ENCODE measurements at places on chromosomes 3 and 15.

- no peak for DNase-seq
These were observed 123.7 kb downstream of the FAM43A start for GRCh38 chr3:194809382-194809781.

- no peak for DNase-seq
These were observed 274.5 kb upstream of the PEX5L start for GRCh38 chr3:180311242-180311641.

- no peak for DNase-seq
These were observed 256.4 kb upstream of the ZNF385D start for GRCh38 chr3:22007368-22007767.

DNA sequence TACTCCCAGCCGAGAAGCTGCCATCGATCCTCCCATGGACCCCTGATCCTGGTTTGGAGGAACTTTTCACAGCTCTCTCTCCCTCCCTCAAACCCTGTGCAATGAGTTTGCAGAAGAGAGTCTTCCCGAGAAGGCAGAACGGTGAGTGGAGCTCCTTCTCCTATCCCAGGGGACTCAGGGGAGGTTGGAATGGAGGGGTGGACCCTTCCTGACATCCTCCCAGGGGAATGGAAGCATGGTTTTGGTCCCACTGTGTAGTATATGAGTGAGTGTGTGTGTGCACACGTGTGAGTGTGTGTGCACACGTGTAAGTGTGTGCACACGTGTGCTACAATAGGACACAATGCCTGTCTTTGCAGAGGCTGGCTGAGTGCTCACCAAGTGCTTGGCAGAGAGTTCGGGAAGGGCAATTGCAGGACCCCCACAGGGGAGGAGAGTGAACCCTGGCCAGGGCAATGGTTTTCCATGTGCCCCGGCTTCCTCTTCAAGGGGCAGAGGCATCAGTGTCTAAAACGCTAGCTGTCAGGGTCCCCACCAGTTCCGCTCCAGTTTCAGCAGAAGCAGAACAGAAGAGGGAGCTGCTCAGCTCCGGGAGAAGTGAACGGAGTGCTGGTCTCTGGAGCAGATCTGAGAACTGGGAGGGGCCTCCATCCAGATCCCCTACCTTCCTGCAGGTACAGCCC is 13.8 kb upstream of the IL16 start:
- no peak for DNase-seq

DNA sequence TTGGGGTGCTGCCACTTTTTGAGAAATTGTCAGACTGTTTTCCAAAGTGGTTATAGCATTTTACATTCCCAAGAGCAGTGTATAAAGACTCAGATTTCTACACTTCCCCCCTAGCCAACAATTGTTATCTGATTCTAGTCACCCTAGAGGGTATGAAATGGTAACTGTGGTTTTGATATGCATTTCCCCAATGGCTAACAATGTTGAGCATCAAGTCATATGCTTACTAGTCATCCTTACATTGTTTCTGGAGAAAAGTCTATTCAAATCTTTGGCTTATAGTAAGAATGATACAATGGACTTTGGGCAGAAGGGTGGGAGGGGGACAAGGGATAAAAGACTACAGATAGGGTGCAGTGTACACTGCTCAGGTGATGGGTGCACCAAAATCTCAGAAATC is 73.3 kb downstream of the CSNK1G1 start:
- DNase-seq, result no peak

- DNase-seq, result no peak
These were observed 47.0 kb upstream of the SCAANT1 start for GRCh38 chr3:63959146-63959545.

DNA sequence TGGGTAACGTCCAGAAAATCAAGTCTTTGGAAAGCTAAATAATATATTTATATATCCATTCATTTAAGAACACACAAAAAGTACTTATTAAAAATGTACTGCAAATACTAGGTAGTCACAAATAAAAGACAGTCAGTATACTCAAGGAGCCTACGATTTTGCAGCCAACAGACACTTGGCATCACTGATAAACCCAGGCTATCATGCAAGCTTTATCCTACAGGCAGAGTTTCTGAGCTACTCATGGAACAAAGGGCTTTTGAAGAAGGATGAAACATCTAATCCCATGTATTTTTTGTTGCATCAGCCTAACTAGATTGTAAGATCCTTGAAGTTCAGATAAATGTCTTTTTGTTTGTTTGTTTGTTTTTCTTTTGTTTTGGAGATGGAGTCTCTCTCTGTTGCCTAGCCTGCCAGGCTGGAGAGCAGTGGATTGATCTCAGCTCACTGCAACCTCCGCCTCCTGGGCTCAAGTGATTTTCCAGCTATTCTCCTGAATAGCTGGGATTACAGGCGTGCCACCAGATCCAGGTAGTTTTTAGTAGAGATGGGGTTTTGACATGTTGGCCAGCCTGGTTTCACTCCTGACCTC is 319.4 kb upstream of the MDFIC2 start:
- DNase-seq, result no peak

DNA sequence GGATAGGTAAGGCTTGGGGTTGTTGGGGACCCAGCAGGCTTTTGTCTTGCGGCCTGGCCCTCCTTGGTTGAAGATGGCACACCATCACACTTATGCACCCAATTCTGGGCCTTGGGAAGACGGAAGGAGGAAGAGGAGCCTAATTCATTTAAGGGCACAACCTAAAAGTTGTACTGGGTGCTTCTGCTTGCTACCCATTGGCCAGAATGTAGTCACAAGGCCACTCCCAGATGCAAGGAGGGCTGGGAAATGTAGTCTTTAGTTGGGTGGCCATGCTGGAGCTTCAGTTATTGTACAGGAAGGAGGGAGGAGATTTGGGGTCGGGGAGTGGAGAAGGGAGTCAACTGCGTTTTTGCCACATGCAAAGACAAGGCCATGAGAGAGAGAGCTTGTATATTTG is 109.2 kb downstream of the TMEM266 start:
- no peak for DNase-seq

- DNase-seq, result no peak
These were observed 83.9 kb downstream of the LEKR1 start for GRCh38 chr3:156910022-156910421.

GRCh38 chr3:129422897-129423296 is 5.5 kb downstream of the EFCAB12 start:
- no peak for DNase-seq

- DNase-seq, result no peak
These were observed 29.9 kb upstream of the TTC14 start for GRCh38 chr3:180571831-180572598.

DNA sequence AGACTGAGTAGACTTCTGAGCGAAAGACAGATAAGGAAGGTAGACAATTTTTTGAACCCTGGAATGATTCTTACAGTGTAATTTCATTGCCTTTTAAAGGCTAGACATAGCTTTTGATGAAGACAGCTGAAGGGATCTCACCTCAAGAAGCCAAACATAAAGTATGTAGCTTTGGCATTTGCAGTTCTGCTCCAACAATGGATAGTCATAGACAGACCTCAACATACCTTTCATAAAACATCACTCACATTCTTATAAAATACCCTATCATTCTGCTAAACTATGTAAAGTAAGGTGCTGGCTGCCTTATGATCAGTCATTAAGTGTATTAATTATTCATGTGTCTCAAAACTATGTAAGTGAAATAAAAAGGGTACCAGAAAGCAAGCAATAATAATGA is 70.0 kb downstream of the UBE3A start:
- no peak for DNase-seq

GRCh38 chr3:182637350-182638110 is 155.8 kb upstream of the ATP11B start:
- no peak for DNase-seq

- peak; percentile 83 for DNase-seq
These were observed 428.3 kb upstream of the ATP11B start for GRCh38 chr3:182364723-182365650.

- DNase-seq, result no peak
These were observed 202.5 kb upstream of the TLE3 start for GRCh38 chr15:70299931-70300869.

- no peak for DNase-seq
These were observed 222.1 kb downstream of the FHIT start for GRCh38 chr3:61029194-61029593.

- no peak for DNase-seq
These were observed 4.4 kb downstream of the NIT2 start for GRCh38 chr3:100338911-100339310.

- no peak for DNase-seq
These were observed 13.6 kb upstream of the AHSG start for GRCh38 chr3:186599142-186599784.

GRCh38 chr3:49470714-49471420 is 800 bp downstream of the DAG1 start:
- no peak for DNase-seq

- no peak for DNase-seq
These were observed 2.1 kb downstream of the ABHD17C start for GRCh38 chr15:80697075-80697685.

DNA sequence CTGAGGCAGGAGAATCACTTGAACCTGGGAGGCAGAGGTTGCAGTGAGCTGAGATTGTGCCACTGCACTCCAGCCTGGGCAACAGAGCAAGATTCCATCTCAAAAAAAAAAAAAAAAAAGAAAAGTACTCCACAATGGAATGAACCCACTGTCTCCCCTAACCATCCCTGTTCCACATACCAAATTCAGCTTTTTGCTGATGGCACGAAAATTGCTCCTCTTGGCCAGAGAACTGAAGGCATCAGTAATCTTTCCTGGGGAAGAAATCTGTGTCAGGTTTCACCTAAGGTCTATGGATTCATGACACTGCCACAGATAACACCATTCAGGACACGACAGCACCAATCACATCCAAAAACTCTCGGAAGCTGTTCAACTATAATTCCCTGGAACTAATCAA is 6.9 kb upstream of the PRC1 start:
- DNase-seq, result no peak

DNA sequence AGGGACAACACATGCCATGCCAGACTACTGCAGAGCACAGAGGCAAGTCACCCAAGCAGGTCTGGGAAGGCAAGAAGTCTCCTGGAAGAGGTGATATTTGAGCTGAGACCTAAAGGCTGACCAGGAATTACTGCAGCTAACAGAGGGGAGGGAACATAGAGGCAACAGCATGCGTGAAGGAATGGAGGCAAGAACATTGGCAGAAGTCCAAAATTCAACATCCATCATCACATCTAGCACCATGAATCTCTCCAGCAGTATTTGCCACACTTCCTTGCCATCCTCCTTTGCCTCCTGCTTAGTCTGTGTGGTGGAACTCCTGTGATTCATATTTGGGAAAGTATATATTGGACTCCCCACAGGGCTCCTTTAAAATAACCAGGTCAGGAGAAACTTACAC is 870 bp upstream of the TSEN2 start:
- no peak for DNase-seq

GRCh38 chr3:154783521-154783931 is 296.6 kb upstream of the MME start:
- DNase-seq, result no peak

DNA sequence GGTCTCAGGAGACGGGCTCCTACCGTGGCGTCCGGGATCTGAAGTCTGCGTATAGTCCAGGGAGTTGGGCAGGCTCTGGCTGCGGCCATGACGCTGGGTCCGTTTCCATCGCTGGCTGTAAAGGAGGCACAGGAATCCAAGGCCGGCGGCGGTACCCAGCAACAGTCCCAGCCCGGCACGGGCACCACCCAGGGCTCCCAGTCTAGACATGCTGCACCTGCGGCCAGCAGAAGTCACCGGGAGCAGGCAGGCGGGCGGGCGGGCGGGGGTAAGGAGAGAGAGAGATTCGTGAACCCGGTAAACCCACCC is 526 bp downstream of the RMDN3 start:
- DNase-seq, result no peak

- no peak for DNase-seq
These were observed 10.2 kb upstream of the FSIP1 start for GRCh38 chr15:39792844-39793335.

GRCh38 chr3:14431452-14431916 is 29.1 kb downstream of the SLC6A6 start:
- DNase-seq, result no peak

DNA sequence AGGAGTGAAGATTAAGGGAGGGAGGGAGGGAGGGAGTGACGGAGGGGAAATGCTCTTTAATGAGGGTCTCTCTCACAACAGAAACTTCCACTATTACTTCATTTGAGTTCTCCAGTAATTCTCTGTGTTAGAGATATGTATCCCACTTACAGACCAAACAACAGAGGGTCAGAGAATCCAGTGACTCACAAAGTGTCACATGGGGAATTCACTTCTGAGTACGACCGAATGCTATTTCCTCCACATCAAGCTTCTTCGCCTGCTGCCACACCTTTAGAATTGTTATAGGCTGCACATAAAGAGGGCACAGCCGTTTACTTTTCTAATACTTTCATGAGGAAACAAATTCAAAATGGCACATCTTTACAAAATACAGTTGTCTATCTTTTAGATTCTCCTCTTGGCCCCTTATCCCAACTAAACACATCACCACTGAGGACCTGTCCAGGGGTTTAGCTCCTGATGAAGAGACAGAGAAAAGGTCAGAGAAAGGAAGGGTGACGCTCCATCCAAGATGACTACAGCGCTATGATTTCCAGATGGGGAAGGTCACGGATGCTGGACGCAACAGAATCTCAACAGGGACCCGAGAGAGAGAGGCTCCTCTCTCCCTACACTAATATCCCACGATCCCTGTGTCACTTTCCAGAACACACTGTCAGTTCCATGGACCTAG is 119.0 kb downstream of the XXYLT1 start:
- no peak for DNase-seq

GRCh38 chr3:125152951-125153350 is 59.6 kb downstream of the SLC12A8 start:
- no peak for DNase-seq

GRCh38 chr15:89364741-89365450 is 30.3 kb upstream of the POLG start:
- no peak for DNase-seq

DNA sequence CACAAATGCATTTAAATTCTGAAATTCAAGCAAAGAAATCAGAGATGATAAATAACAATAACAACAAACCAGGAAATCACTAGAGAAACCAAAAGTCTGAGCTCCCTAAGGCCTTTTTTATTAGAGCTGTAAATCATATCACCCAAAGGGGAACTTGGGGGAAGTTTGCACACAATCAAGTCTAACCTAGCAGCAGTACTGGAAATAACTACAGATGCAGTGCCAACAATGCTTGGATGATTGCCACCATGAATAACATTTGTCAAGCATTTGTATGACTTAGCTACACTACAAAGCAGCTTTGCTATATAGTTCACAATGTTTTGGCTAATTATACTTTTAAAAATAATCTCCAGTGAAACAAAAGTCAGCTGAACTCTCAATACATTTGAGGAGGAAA is 27.8 kb downstream of the SHQ1 start:
- peak; percentile 53 for DNase-seq

DNA sequence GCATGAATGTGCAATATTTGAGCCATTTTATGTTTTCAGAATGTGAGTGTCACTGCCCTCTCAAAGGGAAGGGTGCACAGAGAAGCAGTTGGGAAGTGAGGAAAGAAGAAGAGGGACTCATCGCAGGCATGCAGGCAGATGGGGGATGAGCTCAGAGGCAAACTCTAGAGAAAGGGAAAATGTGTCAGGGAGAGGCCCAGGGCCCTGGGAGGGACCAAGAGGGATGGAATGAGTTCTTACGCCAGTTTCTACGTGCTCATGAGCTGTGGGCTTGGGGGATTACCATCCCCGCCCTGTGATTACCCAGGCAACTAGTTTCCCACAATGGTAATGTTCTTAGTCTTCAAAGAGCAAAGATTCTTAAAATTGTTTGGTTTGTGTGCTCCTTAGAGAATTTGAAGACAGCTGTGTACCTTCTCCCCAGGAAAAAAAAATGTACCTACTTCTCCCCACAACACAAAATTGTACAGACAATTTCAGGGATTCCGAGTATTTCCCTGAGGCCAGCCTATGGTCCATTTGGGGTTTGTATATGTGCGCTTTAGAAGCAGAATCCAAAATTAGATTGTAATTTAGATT is 17.8 kb downstream of the GCSAM start:
- DNase-seq, result no peak

GRCh38 chr3:116281313-116282143 is 163.8 kb downstream of the LSAMP start:
- DNase-seq, result no peak

Data from putamen (tissue), 1 donor.